ENCODE measurements at places on chromosomes 5 and 9.

GRCh38 chr9:135355521-135356011, 124.0 kb upstream of the PPP1R26 start:
- no peak for DNase-seq

DNA sequence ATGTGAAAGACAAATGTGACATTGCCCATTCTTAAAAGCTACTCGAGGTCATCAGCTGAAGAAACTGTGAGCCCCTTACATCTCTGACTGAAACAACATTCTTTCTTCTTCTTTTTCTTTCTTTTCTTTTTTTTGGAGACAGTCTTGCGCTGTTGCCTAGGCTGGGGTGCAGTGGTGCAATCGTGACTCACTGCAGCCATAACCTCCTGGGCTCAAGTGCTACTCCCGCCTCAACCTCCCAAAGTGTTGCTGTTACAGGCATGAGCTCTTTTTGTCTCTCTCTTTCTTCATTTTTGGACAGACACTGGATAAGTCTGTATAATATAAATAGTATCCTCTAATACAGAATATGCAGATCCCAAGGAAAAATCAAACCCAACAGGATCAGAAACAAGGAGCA, 263.7 kb upstream of the KLF9 start:
- no peak for DNase-seq

GRCh38 chr5:115402822-115403577, 106.5 kb upstream of the CCDC112 start:
- no peak for DNase-seq

DNA sequence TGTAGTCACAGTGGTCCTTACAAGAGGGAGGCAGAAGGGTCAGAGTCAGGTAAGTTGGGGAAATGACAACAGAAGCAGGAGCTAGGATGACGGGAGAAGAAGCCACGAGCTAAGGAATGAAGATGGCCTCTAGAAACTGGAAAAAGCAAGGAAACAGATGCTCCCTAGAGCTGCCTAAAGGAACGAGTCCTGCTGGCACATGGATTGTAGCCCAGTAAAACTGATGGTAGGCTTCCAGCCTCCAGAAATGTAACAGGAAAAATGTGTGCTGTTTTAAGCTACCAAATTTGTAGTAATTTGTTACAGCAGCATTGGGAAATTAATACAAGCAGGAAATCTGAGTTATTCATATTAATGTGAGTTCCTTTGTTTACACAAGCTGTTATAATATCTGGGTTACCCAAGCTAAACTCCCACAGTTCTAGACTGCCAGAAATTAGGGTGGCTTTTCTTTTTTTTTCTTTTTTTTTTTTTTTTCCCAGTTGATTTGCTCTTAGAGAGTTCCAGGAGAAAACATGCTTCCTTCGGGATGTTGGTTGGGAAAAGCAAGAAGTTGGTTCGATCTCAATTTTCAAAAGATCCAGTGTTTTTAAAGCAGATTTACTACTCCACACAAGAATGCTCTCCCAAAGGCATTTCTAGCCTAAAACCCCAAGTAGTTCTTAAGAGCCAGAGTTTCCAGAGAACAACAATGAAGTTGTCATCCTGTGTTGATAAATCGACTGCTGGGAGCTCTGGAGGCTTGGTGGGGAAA, 400.0 kb upstream of the SLC24A2 start:
- no peak for DNase-seq

GRCh38 chr5:145540375-145540774, 294.8 kb downstream of the PRELID2 start:
- DNase-seq: no peak

DNA sequence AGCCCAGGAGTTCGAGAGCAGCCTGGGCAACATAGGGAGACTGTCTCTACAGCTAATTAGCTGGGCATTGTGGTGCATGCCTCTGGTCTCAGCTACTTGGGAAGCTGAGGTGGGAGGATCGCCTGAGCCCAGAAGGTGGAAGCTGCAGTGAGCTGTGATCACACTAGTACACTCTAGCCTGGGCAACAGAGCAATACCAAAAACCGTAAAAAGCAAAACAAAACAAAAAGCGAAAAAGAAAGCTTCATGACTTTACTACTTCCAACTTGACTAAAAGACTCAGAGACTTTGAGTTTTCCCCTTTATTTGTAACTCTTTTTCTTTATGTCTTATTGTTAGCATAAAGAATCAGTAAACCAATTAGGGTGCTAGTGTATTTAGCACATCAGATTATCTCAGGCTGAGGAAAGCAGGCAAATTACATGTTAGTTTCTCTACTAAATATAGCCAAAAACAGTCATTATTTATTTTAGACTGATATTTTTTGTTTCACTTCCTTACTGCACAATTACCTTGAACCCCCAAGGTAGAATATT, 5.4 kb downstream of the RAD17 start:
- DNase-seq: no peak

GRCh38 chr5:95918421-95919006, 43.1 kb downstream of the ELL2 start:
- no peak for DNase-seq

GRCh38 chr5:132953710-132954109, 9.7 kb downstream of the AFF4 start:
- no peak for DNase-seq

- DNase-seq: no peak
Measured at GRCh38 chr5:132221781-132222648, 5.6 kb downstream of the P4HA2 start.

DNA sequence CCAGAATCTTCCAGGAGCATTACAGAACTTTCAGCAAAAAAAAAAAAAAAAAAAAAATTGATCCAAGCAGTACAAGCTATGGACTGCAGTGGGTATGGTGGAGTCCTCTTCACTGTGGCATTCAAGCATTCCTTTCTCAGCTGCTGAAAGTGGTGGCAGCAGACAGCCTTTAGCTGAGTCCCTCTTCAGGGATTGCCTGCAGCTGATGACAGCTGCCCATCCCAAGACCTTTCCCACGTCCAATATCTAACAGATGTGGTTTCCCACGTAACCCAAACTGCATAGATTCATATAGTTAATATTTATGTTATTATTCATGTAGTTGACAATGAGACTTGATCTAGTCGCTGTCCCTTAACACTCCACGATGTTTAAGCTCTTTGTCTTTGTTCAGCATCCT, 475.9 kb downstream of the TLE1 start:
- no peak for DNase-seq

GRCh38 chr5:111407562-111407961, 104.8 kb downstream of the STARD4 start:
- DNase-seq: no peak

GRCh38 chr9:89309166-89309565, 1.8 kb upstream of the CKS2 start:
- DNase-seq: no peak

GRCh38 chr9:98370300-98370975, 115.0 kb upstream of the TBC1D2 start:
- DNase-seq: no peak

DNA sequence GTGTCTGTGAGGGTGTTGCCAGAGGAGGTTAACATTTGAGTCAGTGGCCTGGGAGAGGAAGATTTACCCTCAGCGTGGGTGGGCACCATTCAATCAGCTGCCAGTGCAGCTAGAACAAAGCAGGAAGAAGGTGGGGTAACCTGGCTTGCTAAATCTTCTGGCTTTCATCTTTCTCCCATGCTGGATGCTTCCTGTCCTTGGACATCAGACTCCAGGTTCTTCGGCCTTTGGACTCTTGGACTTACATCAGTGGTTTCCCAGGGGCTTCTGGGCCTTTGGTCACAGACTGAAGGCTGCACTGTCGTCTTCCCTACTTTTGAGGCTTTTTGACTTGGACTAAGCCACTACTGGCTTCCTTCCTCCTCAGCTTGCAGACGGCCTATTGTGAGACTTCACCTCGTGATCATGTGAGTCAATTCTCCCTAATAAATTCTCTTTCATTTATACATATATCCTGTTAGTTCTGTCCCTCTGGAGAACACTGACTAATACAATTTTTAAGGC, 38.1 kb downstream of the PBX3 start:
- DNase-seq: no peak

- DNase-seq: no peak
Measured at GRCh38 chr9:16986556-16986955, 116.1 kb upstream of the BNC2 start.
